Activated T-helper 1 cell treated with Interleukin-2 at 50 U/mL for 16 hours (primary cell): ENCODE measurements at places on chromosomes 5 and 9.

DNA sequence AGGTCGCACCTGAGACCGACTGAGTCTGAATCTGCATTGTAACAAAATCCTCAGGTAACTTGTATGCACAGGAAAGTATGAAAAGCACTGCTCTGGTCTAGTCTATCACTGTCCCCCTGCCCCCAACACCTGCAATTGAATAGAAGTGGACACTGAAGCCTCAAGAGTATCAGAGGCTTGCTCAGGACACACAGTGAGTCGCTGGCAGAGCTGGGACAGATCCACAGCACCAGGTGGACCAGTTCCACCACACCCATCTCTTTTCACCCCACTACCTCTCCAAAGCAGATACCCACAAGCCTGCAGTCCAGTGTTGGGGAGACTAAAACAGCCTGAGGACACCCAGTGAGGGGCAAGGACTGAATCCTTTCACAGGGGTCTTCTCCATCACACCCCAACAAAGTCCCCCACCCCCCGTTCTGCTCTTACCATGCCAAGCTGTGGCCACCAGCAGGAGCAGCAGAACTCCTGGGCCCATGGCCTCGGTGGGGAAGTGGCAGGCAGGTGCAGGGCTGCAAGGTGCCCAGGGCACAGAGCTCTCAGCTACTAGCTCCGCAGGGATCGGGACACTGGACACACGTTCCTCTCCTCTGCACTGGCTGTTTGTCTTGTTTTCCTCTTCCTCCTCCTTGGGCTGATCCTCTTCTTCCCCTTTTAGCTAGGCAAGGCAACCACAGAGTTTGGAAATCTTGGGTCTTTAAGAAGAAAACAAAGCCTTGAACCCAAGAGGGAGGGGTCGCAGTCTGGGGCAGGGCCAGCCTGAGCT lies at the start of gene CSF1R:
TSS of gene CSF1R (minus strand) at position 605 of the 766 bp plus-strand sequence. CDS start at position 478, 127 bp downstream.
- DNase-seq: no peak

GRCh38 chr9:37383876-37384746 lies 38.4 kb upstream of the GRHPR start:
- DNase-seq: no peak

DNA sequence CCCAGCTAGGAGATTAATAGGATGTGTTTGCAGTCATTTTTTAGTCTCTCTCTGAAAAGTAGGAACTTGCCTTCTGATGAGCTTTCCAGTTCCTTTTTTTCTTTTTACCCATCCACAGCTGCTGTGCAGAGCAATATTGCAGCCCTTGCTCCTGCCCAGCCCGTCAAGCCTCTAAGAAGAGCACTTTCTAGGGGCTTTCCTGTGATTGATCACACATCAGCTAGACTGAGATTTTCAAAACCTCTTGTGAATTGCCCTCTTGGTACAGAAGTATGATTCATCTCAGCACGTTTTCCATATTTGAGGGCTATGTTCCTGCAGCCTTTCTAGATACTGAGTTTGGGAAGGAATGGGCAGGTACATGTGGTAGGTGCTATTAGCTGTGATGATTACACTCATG lies 93.9 kb downstream of the GALNT10 start:
- DNase-seq: no peak

DNA sequence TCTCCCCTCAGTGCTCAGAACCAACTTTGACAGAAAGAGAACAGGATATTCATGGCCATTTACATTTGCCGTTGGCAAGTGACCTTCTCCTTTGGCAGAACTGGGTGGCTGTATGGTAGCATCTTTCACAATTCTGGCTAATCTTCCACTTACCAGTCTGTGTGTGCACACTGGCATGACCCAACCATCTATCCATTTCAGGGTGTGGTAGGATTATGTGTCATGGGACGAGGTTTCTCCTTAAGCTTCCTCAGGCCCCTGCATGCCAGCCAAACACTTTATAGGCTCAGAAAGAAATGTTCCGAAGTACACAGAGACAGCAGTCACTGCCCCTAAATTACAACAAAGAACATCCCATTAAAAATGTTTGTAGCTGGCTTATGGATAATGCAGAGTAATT lies 497.1 kb downstream of the NFIB start:
- DNase-seq: no peak

DNA sequence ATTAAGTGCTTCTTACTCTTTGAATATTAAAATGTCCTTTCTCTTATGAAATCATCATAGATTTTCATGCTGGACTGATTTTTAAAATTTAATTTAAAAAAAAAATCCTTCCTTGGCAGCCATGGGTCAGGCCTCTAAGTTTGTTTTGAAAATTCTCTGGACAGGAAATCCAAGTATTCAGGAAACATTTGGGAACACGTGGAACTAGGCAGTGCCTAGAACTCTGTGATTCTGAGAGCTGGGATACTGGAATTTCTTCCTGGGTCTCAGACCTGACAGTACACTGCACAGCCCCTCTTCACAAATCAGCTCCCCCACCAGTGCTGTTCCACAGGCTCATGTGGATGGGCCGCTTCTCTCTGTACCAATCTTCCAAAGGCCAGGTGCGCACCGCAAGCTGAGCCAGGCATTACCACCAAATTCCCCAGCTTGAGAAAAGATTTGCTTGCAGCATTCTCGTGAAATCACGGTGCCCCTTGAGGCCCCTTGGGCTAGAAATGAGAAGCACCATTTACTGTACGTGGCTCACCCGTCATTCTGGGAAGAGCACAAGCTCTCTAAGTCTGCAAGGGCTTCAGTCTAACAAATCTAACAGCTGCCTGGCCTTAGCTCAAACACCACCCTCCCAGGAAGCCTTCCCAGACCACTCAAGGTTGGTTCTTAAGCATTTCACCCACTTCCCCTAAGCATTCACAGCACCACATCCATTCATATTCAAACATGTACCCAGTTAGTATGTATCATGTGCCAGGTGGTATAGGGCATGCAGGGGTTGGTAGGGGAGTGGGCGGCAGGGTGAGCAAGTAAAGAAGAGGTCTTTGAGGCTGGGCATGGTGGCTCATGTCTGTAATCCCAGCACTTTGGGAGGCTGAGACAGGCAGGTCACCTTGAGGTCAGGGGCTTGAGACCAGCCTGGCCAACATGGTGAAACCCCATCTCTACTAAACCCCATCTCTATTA lies 26.5 kb downstream of the B4GALT1 start:
- DNase-seq: no peak

DNA sequence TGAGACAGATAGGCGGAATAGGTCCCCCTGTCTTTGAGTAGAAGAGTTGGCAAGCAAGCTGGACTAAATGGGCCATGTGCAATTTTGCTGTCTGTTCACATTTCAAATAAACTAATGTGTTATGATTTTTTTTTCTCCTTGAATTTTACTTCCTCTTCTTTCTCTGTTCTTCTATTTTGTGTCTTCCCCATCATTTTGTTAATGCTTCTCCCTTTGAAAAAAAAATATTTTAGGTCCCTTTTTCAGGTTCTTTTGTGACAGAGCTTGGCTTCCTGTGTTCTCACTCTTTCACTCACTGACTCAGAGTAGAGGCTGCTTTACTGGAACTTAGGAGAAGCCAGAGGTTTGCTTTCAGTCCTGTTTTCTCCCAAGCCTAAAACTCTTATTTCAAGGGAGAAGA lies 48.1 kb downstream of the PTCD2 start:
- DNase-seq: no peak

DNA sequence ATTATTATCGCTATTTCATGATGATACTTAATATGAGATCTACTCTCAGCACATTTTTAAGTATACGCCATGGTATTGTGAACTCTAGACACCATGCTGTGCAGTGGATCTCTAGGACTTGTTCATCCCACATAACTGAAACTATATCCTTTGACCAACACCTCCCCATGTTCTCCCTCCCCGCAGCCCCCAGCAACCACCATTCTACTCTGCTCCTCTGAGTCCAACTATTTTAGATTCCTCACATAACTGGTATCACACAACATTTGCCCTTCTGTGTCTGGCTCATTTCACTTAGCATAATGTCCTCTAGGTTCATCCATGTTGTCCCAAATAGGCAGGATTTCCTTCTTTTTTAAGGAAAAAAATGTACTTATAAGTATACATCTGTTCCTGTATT lies 6.6 kb upstream of the TBC1D2 start:
- DNase-seq: no peak

DNA sequence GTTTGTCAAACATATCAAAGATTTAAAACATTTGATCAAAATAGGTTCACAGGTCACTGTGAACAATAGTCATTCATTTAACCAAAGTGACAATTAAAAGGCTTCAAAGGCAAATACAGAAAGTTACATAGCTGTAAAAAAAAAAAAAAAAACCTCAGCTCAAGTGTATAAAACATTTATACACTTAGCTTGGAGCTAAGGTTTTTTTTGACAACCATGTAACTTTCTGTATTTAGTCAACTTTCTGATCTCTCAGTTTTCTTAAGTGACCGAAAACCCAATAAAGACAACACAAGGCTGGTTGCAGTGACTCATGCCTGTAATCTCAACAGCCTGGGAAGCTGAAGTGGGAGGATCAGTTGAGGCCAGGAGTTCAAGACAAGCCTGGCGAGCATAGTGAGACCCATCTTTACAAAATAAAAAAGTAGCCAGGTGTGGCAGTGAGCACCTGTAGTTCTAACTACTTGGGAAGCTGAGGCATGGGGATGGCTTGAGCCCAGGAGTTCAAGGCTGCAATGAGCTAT lies 16.4 kb upstream of the UBTD2 start:
- DNase-seq: no peak

DNA sequence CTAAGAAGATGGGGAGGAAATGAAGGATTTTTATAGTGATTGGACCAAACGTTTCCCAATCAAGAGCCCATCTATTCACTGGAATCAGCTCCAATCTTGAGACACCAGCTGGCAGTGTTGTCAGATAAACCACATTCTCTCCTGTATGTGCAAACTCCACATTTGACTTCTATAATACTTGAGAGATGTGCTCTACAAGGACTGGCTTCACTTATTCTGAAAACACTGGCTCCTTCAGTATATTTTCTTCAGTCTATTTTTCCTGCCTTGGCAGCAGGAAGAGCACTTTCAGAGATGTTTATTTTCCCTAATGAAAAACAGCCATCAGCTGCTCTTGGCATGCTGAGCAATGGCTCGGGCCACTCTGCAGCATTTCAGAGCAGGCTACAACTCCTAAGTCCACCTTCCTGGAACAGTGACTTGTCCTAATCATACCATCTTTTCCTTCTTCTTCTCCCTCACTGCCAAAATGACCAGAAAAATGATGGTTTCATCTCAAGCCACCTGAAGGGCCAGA lies 96.9 kb upstream of the FSTL4 start:
- no peak for DNase-seq

DNA sequence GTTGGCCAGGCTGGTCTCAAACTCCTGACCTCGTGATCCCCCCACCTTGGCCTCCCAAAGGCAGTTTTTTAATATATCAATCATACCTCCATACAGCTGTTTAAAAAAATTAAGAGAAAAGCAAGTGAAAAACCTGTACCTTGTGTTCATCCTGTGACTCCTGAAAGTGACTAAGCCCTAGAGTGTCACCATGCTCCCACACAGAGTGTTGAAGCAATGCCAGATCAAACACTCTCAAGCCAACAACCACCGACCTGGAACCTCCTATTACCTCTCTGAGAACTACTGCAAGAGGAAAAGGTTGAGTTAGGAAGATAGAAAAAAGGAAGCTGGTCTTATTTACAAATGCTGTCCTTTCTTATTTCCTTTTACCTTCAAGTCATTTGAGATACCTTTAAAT lies 123.5 kb downstream of the RASEF start:
- no peak for DNase-seq

GRCh38 chr5:11898-12297 lies 80.1 kb upstream of the PLEKHG4B start:
- DNase-seq: no peak

- DNase-seq: no peak
Observed at GRCh38 chr9:111691672-111692329, 30.4 kb downstream of the GNG10 start.

GRCh38 chr9:90906316-90907055 lies 104.9 kb downstream of the SYK start:
- no peak for DNase-seq

DNA sequence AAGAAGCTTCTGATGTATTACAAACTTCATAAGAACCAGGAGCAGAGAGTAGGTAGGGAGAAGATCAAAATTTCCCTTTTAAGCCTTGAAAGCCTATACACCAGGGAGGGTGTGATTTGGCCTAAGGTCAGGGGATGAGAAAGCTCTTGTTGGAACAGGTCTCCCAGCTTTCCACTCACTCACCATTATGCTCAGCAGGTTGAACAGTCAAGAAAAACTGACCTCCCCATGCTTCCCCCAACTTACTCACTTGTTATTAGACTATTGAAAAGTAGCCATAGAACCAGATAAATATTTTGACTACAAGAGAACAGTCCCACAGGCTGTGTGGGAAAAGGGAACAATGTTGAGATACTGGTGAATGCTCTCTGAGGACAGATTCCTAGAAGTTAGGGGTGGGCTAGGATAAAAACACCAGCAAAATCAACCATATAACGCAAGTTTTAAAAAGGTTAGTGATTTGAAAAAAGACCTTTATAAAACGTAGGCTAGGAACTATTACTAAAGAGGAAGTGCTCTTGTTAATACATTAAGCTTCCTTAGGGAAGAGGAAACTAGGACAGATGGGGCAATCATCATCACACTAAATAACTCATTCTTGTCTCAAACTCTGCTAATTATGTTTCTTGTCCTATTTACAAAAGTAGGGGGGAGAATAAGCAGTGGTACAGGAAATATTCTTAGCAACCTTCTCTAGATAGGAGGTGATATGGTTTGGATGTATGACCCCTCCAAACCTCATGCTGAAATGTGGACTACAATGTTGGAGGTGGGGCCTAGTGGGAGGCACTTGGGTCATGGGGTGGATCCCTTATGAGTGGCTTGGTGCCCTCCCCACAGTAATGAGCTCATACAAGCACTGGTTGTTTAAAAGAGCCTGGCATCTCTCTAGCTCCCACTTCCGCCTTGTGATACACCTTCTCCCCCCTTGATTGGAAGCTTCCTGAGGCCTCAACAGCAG lies 31.0 kb downstream of the PCDHGC5 start:
- no peak for DNase-seq
